ENCODE measurements at places on chromosomes 6 and 20.

- no peak for DNase-seq
These were observed 1302.8 kb upstream of the EYS start for GRCh38 chr6:67009818-67010217.

DNA sequence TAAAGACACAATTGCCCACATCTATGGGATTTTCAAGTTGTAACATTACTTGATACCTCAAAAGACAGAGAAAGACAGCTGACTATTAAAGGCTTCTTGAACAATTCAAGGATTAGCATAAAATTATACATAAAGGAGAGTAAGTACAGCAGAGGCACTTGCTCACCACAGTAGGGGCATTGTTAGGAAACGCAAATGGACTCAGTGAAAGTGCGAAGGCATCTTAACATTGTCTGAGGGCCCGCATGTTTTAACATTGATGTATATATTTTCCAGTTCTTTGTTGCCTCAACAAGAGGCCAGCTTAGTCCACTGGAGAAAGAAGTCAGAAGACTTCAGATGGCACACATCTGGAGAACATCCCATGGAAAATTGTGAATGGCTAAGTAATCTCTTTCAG lies 115.4 kb downstream of the SIM1 start:
- DNase-seq, result no peak

GRCh38 chr6:89375427-89376267 lies 23.1 kb upstream of the UBE2J1 start:
- no peak for DNase-seq

DNA sequence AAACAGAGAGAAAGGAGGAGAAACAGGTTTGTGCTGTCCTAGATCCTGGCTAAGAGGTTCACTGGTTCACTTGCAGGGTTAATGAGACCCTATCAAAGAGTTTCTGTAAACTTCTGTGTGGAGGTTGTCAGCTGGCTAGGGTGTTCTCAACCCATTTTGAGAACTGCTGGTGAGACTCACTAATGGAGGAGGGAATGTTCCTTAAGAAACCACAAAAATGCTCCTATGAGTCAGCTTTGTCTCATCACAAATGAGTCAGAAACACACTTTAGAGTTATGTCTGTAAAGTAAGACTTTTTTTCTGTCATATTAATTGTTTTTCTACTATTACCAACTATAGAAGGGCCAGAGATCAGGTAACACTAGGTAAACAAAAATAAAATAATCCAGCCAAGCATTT lies 884.4 kb downstream of the PHF3 start:
- no peak for DNase-seq

DNA sequence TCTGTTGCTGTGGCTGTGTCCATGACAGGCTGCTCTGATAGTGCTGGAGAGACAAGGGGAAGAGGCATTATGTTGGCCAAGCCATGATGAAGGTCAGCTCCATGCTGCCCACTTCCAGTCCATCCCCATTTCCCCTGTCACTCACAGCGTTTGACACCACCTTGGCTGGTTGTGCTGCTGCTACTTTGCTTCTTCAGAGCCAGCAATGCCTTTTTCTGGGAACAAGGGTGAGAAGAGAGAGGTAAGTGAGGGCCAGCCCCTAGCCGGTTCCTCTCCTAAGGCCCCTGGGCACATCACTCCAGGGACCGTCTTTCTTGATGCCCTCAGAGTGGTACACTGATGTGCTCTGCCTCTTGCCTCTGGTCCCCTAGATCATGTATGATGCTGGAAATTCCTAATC lies 2.0 kb downstream of the NELFE start:
- no peak for DNase-seq

DNA sequence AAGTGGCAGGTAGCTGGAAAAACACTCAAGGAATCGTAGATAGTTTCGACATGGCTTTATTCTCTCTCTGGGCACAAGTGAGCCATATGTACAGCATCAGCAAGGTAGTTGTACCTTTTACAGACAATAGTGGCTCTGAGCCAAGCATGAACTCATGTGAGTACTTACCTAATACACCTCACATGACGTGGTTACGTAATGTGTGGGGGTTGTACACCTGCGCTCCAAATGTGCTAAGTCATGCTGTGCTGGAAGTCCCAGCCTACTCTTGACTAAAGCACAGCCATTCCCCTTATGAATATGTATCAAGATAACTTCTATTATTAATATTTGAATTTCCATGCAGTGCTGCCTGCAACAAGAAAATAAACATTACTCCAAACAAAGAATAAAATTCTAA lies 78.8 kb upstream of the HMGN3 start:
- DNase-seq, result no peak

DNA sequence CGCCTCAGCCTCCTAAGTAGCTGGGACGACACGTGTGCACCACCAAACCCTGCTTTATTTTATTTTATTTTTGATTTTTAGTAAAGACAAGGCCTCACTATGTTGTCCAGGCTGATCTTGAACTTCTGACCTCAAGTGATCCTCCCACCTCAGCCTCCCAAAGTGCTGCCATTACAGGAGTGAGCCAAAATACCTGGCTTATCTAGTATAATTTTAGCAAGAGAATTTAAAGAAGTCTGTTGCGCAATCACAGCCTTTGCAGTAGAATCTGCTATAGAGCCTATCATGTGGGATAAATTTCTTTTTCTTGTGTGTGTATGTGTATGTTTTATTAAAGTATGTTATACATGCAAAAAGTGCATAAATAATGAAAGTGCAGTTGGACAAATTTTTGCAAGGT lies 92.1 kb upstream of the ANKEF1 start:
- DNase-seq, result no peak

- no peak for DNase-seq
These were observed at the start of gene PRICKLE4 for GRCh38 chr6:41780551-41781365. Gene PRICKLE4 (plus strand): TSS chr6:41780782. CDS start chr6:41783474, 2,692 bp downstream.

DNA sequence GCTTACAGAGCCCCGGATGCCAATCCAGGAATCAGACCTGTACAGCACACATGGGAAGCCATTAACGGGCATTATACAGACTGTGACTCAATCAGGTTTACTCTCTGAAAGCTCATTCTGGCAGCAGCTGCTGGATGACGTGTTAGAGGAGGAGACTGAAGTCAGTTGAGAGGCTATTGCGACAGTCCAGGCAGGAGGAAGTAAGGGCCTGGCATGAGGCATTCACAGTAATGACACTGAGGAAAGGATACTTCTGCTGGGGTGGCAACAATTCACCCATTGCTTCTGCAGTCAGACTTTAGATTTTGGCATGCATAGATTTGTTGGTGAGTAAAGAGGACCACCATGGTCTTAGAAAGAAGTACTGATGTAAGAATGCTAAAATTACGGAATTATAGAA lies 151.0 kb upstream of the HEY2 start:
- DNase-seq, result no peak

DNA sequence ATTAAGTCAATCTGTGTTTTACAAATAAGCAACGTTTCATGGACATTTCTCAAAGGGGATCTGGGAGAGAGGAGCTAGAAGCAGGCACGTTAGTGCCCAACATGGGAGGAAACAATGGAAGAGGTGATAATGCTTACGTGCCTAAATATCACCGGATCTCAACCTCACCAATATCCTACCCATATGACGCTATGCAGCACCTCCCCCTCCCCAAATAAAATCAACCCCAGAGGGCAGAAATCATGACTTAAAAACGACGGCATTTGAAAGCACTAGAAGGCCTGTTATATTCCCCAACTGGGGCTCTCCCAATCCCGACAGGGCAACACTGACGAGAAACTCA lies 425 bp downstream of the HBS1L start:
- no peak for DNase-seq

- no peak for DNase-seq
These were observed 26.3 kb downstream of the GNL1 start for GRCh38 chr6:30530014-30530413.

DNA sequence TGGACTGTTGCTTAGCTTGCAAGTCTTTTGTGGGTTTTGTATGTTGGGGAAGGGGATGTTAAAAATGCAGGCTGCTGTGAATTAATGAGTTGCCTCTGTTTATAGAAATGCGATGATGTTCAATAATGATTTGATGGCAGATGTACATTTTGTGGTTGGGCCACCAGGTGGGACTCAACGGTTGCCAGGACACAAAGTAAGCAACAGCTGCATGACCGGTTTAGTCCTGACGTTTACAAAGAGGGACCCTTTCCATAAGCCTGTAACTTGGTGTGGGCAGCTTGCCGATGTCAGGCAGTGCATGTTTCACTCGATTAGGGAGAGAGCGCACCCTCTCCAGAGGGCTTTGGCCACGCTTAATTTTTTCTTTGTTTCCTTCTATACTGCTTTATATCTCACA lies 1.3 kb downstream of the BTBD3 start:
- no peak for DNase-seq

GRCh38 chr6:125207956-125208355 lies 54.4 kb downstream of the TPD52L1 start:
- DNase-seq, result no peak
